Upper lobe of right lung (tissue), 1 donor: ENCODE measurements at places on chromosomes 13 and 19.

GRCh38 chr13:106852436-106852835, 284.5 kb upstream of the ARGLU1 start:
- no peak for DNase-seq

- DNase-seq, result no peak
Measured at GRCh38 chr19:54152267-54152666, 7.3 kb downstream of the LENG1 start.

- DNase-seq, result no peak
Measured at GRCh38 chr13:65913173-65913572, 1317.0 kb downstream of the PCDH9 start.

- no peak for DNase-seq
Measured at GRCh38 chr13:48624016-48624415, 29.7 kb upstream of the CYSLTR2 start.

- no peak for DNase-seq
Measured at GRCh38 chr13:105721016-105721415, 814.4 kb downstream of the EFNB2 start.

DNA sequence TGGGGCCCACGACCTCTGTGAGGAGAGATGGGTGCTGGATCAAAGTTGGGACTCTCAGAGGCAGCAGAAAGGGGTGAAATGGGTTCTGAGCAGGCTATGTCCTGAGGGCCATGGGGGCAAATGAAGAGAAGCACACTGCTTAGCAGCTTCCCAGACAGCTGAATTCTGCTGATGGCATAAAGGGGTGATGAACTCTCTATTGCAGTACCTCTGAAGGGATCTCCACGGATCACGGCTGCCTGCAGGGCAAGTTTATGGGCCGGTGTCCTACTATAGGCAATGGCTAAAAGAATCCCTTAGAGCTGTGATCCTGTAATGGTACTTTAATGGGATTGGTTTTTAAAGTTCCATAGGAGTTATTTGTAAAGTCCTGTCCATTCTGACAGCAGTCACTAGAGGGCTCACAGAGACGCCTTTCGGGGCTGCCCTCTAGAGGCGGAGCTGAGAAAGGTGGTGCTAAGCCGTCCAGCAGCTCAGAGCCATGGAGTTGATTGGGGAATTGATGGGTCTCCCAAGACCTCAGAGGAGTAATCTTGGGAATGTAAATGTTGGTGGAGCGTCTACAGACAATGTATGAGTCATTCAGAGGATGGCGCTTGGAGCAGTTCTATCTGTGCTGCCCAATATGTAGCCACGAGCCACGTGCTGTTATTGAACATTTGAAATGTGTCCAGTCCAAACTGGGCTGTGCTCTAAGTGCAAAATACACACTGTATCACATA, 287.3 kb downstream of the COG6 start:
- peak; percentile 78 for DNase-seq

GRCh38 chr13:100040196-100040595, 48.7 kb upstream of the PCCA start:
- no peak for DNase-seq

DNA sequence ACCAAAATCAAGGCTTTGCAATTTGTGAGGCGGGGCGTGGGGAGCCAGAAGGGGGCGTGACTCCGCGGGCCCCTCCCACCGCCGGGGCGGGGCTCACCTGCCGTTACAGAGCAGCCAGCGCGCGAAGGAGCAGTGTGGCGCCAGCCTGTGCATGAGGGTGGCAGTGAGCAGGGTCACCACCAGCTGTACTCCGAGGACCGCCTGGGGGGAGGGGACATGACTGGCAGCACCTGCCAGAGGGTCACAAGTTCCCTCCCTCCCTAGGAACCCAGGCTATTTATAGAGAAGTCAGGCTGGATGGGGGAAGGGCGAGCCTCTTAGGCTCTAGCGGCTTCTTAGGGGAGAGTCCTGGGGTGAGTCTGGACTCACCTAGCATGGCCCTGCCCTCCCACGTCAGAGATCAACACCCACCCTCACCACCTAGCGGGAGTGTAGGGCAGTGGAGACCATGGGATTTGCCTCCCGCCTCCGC, 3.6 kb downstream of the TMEM161A start:
- peak; percentile 78 for DNase-seq

DNA sequence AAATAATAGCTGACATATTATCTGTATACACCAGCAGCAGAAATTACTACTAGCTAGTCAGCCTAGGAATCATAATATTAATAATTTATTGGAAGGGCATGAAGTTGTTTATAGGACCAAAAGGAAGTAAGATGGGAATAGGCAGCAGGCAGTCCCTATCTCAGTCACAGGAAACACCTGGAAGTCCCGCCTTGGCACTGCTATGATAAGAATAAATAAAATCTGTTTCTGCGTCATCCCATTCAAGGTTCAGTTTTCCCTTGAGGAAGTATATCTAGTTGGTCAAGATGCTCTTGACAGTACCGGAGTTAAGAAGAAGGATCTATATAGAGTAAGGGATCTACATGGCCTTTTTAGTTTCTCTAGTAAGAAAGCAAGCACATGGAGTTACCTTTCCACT, 830.8 kb downstream of the DIAPH3 start:
- no peak for DNase-seq

DNA sequence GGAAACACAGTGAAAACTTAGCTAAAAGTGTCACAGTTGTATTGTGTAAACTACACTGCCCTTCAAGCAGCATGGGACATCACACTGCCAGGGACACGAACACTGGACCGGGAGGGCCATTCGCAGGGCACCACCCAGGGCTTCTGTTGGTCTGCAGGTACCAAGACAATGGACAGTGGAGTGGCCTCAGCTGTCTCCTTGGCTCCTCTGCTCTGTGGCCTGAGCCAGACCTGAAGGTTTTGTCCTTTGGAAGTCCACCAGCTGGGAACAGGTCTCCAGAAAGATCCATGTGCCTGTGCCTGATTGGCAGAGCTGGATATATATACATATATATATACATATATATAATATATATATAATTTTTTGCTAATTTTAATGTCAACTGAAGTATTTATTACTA, 149.8 kb downstream of the ZNF536 start:
- DNase-seq, result no peak

DNA sequence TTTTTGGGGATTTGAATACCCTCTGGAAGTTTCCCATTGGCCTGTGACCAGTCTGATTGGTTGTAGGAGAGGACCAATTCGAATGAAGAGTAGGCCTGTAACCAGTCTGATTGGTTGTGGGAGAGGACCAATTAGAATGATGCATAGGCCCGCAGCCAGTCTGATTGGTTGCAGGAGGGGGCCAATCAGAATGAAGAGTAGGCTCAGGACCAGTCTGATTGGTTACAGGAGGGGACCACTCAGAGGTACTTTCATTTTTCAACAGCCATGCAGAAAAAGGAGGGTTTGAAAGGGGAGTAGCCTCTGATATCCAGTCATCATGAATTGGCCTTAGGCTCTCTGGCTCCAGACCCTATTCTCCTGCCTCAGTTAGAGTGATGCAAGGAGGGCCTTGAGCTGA, 30.4 kb upstream of the SLC1A5 start:
- DNase-seq, result no peak

- no peak for DNase-seq
Measured at GRCh38 chr19:44857837-44858236, 11.7 kb downstream of the NECTIN2 start.

- no peak for DNase-seq
Measured at GRCh38 chr19:6088602-6089049, 21.7 kb downstream of the RFX2 start.

DNA sequence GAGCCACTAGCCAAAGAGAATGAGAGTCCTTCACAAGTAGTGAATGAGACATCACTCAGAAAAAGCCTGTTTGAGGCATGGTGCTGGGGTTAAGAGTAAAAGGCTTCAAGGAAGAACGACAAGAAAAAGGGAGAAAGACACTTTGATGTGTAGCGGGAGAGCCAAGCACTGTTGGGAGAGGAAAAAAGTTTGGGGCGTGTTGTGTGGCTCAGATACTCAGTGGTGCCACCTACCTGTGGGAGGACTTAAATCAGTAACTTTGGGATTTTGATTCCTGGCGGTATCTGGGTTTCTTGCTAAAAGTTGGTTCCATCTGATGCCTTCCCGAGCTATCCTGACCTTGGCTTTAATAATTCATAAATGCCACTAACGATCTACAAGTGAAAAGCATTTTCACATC, 12.3 kb downstream of the ELSPBP1 start:
- DNase-seq, result no peak

DNA sequence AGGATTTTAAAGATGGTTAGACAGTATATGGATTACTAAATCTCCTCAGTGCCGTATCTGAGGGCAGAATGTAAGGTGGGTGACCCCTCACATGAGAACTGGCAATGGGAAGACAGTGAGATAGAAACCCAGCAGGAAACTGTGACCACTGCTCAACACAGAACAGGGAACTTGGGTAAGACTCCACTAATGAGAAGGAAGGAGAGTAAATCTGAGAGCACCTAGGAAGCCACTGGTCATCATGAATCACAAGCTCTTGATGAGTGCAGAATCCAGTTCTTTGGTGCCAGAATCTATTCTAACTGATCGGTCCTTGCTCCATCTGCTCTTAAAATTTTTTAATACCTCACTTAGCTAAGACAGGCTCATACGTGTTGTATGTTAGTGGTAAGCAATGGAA, 261.8 kb downstream of the KLF12 start:
- DNase-seq, result no peak

GRCh38 chr13:89255844-89256406, 1584.8 kb downstream of the SLITRK5 start:
- DNase-seq, result no peak

DNA sequence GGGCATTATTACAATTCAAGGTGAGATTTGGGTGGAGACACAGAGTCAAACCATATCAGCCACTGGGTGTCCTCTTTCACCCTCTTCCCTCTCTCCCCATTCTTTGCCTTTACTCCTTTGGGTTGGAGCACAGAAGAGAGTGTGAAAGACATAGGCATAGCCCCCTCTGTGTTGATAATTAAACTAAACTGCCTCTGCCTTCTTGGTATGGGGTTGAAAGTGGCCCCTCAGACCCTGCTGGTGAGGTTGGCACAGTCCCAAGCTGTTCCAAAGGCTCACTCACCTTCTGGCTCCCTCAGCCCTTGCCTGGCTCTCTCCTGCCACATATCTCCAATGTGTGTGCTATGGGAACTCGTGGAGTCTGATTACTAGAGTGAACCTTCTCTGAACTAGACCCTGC, 210.6 kb upstream of the RXFP2 start:
- DNase-seq, result no peak

GRCh38 chr13:20301403-20302071, 69.4 kb upstream of the GJB6 start:
- DNase-seq, result no peak

DNA sequence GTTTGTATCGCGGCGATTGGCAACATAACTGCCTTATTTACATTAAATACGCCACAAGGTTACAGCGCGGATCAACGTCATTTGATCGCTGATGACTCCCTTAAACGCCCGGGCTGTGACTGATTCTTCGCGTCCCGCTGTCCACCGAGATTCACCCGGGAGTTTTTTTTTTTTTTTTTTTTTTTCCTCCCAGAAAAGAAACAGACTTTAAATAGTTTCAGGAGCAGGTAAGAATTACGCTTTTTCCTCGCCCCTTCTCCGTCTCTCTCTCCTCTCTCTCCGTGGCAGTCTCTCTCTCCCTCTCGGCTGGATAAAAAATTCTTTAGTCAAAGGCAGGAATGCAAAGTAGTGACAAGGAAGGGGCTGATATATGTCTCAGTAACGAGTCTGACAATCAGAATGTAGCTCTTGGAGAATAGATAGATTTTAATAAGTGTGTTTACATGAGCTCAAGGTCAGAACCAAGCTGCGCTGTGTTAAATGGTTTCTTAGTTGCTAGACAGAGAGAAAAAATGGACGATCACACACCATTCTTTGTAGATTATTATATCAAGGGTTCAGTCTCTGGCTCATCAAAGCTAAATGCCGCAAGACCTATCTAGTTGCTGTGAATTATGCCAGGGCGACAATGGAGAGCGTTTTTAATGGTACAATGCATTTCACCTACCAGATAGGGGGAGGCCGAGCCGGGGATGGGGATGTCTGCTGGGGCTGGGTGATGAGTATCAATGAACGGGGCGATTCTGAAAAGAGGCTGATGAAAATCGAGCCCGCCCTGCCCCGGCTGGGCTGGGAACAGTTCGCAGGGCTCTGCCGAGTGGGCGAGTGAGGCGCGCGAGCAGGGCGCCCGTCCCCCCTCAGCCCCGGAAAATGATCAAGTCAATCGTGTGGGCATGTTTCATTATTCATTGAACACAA, 147.2 kb upstream of the ZNF536 start:
- no peak for DNase-seq

DNA sequence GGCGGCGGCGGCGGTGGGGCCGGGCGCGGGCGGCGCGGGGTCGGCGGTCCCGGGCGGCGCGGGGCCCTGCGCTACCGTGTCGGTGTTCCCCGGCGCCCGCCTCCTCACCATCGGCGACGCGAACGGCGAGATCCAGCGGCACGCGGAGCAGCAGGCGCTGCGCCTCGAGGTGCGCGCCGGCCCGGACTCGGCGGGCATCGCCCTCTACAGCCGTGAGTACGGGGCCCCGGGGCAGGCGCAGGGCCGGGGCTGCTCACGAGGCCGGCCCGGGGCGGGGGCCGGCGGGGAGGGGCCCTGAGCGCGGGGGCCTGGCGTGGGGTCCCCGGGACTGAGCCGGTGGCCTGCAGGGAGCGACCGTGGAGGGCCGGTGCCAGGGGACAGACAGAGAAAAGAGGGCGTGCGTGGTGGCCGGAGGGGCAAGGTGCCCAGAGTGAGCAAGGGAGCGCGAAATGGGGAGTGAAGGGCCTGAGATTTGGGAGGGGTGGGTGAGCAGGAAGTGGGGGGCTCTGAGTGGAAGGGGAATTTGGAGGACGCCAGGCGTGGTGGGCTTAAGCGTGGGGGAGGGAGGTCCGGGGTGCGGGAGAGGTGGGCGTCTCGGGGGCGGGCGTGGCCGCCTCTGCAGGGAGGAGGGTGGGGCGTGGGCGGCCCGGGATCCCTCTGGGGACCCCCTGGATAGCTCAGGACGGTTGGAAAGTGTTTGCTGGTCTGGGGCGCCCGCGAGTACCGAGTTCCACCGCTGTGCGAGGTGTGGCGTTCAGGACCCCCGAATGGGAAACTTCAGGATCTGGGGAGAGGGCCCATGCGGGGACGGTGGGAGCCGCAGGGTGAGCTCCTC, 575 bp downstream of the CARM1 start:
- peak; percentile 81 for DNase-seq

DNA sequence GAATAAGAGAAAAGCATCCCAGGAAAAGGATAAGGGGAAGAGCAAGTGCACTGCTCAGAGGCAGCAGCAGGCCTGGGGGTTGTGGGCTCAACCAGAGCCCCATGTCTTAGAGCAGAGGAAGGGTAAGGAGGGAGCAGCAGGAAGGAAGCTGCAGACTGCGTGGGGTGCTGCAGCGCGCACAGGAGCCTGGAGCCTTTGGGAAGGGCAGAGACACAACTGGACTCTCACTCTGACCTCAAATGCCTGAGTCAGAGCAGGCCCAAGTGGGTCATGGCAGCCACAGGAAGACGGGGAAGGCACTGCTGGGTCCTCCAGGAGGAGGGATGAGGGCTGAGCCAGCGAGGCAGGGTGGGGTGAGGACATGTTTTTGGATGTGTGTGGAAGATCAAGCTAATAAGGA, 31.6 kb downstream of the SIGLEC7 start:
- no peak for DNase-seq

- peak; percentile 87 for DNase-seq
Measured at GRCh38 chr19:4099041-4099764, 24.7 kb downstream of the MAP2K2 start.

- DNase-seq, result no peak
Measured at GRCh38 chr19:3981373-3981735, 3.9 kb downstream of the EEF2 start.
